ENCODE measurements at places on chromosomes 7 and 10. TPM values are rescaled to one million over a fixed set of nuclear protein-coding genes. Genes with fewer than 3 reads are reported as not detected.

The CELF2 gene
- total RNA-seq, result 18.1 TPM

The RPEL1 gene
- not detected for total RNA-seq

The FGFBP3 gene
- total RNA-seq, result 0.36 TPM

The ASB10 gene
- not detected for total RNA-seq

The MBL2 gene
- not detected for total RNA-seq

The GPR158 gene
- total RNA-seq, result 0.33 TPM

The GIMAP2 gene
- 0.43 TPM for total RNA-seq

The MET gene
- 55.3 TPM for total RNA-seq

The UNC5B gene
- total RNA-seq, result 38.6 TPM

The SLC26A4 gene
- total RNA-seq, result 0.56 TPM

The C7orf57 gene
- total RNA-seq, result not detected

The ZNF862 gene
- 21.3 TPM for total RNA-seq

The CLRN3 gene
- total RNA-seq, result not detected

All from smooth muscle cell of the pulmonary artery (primary cell).